ENCODE measurements at places on chromosomes 1 and 21.
A peak's percentile ranks its signal among the peaks of the same experiment; 100 is the strongest.

- no peak for DNase-seq
Observed at GRCh38 chr1:25054526-25055323, 124.6 kb upstream of the RUNX3 start.

GRCh38 chr1:186775881-186776560, 52.7 kb upstream of the PLA2G4A start:
- no peak for DNase-seq

GRCh38 chr1:10479296-10479695, 4.5 kb downstream of the PEX14 start:
- no peak for DNase-seq

DNA sequence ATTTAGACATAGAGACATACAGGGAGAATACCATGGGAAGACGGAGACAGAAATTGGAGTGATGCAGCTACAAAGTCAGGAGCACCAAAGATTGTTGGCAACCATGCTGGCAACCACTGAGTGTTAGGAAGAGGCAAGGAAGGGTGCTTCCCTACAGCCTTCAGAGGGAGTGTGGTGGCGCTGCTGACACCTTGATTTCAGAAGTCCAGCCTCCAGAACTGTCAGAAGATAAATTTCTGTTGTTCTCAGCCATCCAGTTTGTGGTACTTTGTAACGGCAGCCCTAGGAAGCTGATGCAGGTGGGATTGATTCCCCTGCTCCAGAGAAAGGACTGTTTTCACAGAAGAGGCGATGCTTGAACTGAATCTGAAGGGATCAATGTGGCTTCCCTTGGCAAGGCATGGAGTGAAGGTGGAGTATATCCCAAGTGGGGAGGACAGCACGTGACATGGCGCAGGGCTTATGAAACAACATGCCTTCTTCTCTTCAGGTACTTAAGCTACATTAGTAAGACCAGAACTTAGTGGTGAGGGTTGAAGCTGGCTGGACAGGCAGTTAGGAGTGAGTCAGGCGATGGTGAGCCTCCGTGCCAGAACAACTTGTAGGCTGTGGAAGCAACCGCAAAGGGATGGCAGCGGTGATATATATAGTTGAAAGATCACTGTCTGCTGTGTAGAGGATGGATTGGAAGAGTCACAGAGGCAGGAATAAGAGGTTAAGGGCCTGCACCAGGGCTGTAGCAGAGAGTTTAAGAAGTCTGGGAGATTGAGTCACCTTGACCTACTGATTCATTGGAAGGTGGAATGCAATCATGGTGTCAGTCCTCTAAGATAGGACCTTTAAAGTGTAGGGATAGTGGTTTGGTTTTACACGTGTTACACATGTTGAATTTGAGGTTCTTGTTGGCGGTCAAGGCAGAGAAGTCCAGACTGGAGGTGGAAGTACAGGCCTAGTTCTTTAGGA, 2.1 kb downstream of the LEPR start:
- no peak for DNase-seq

DNA sequence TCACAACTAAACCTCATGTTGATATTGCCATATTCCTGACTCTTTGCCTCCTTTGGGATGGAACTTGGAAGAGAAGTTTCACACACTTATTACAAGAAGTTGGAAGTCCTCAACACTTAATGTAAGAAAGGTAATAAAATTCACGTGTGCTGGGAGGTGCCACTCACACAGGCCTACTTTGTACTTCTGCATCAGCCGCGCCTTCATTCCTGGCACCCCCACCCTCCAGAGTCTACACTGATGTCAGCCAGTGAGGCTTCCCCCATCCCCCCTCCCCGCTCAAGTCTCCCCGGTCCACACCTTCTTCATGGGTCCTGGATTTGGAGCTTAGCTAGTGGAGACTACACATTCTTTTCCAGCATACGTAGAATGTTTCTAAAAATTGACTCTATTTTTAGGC, 24.8 kb upstream of the SLC45A1 start:
- DNase-seq, result no peak

GRCh38 chr1:194366705-194367104, 1180.3 kb upstream of the B3GALT2 start:
- no peak for DNase-seq

- DNase-seq, result no peak
Observed at GRCh38 chr1:87338566-87338965, 9.9 kb downstream of the LMO4 start.

DNA sequence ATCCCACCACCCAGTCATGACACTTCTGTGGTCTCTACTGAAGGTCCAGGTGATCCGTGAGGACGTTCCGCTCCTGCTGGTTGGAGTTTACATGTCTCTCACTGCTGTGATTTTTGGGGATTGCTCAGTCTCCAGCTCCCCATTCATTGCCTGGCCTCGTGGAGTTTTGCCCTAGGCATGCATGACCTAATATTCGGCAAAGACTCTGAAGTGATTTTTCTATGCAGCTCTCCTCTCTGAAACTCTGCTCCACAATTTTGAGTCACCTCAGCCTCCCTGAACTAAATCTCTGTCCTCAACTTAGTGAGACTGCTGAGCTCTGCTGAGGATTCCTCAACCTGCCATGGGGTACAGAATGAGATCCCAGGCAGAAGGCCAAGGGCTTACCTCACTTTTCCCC, 174.4 kb upstream of the FGGY start:
- no peak for DNase-seq

DNA sequence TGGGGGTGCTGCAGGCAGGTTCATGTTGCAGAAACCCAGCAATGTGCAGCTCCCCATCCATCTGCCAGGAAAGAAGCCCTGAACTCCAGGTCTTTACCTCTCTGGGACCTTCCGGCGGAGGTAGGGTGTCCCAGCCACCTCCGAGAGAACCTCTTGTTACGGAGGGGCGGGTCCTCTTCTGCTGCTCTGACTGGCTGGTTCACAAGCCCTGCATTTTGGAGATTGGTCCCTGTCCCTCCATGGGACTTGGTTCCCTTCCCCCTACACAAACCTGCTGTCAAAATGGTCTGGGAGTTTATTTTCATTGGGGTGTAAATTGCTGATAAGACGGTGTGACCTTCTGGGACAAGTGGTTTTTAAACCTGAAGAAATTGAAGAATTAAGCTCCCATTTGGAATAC, 8.0 kb upstream of the CELSR2 start:
- no peak for DNase-seq

DNA sequence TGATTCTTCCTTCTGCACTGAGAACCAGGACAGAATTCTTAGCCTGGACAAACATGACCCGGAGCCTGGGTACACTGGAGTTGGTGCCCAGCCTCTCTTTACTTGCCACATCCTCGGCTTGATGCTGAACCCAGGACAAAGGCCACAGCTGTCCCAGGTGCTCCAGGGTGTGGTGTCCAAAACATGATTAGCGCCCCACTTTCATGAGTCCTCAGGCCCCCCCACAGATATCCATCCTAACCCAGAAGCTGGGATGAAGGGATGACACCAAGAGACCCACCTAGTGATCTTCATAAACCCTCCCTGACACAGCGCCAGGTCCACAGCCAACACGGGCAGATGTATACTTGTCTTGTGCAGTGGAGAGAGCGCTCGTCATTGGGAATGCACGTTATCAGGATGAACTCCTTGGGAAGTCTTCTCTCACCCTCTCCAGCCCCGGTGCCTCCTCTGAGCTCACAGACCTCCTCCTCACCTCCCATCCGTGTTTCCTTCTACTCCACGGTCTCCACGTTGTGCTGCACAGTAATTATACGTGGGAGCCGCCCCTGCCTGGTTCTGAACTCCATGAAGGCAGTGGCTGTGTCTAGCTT, 3.6 kb downstream of the ABCA4 start:
- DNase-seq, result no peak

DNA sequence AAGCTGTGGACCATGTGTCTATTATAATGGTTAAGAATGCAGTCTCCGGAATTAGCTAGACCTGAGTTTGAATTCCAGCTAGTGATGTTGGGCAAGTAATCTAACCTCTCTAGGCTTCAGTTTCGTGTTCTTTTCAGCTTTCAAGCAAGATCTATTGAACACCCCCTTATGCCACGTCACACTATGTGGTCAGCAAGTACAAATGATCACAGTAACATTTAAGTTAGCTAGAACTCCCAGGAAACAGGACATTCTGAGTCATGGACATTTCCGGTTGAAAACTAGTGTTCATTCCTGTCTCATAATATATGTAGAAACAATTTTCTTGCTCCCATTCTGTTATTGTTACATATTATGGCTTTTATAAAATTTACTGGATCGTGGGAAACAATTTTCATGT, 34.0 kb upstream of the NHLH2 start:
- DNase-seq, result no peak

DNA sequence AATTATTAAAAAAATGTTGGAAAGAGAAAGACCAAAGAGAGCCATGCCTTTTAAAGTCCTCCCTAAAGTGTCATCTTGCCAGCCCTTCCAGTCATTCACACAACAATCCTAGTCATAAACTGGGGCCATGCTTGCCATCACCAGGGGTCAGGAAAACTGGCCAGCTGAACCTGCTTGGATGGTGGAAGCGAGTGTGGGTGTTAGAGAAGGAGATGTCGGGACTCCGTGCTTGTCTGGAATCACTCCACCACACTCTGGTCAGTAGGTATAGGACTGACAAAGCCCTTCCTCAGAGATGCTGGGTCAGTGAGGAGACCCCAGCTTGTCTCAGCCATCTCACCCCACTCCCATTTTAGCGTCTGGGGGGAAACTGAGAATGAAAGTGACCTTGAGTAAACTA, 3.3 kb upstream of the HAPLN2 start:
- DNase-seq, result no peak

DNA sequence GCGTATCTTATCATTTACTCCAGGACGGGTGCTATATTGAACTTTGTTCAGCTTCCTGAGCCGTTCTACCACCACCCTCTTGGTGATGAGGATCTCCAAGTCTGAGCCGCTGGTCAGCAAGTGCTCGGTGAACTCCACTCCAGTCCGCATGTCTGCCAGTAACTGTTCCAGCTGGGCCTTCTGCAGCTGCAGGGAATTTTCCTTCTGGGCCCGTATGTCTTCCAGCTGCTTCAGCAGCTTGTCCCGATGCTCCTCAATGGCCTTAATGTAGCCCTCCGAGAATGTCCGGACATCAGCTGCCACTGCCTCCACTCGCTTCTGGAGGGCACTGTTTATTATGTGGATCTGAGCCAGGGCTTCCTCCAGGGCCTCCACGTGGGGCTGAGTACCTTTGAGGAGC, 3.4 kb downstream of the TRIM45 start:
- peak; percentile 59 for DNase-seq

DNA sequence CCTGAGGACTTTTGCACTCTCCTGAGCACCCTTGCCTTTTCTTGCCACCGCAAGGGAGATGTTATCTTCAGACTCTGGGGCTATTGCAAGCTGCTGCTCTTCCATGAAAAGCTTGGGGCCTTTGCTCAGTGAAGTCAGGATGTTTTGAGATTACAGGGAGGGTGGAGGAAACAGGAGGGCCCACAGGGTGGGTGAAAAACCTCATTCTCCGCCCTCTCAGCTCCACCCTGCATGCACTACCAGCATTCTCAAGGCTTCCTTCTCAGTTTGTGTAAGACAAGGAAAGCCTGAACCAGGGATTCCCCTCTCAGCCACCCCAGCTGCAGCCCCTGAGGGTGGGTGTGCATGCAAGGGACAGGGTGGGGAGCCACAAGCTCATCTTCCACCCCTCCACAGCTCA, 25.8 kb upstream of the ZNF648 start:
- DNase-seq, result no peak

DNA sequence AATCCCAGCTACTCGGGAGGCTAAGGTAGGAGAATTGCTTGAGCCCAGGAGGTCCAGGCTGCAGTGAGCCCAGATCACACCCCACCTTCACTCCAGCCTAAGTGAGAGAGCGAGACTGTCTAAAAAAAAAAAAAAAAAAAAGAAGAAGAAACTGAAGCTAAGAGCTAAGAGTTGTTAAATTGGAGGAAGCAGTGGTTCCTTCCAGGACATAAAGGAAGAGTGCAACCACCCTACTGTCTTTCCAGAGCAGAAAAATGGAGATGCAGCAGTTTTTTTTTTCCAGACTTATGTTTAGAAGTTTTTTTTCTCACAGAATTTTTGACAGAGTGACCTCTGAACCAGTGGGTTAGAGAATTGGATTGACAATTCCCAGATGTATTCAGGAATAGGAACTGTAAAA, 88.7 kb downstream of the HLX start:
- no peak for DNase-seq

DNA sequence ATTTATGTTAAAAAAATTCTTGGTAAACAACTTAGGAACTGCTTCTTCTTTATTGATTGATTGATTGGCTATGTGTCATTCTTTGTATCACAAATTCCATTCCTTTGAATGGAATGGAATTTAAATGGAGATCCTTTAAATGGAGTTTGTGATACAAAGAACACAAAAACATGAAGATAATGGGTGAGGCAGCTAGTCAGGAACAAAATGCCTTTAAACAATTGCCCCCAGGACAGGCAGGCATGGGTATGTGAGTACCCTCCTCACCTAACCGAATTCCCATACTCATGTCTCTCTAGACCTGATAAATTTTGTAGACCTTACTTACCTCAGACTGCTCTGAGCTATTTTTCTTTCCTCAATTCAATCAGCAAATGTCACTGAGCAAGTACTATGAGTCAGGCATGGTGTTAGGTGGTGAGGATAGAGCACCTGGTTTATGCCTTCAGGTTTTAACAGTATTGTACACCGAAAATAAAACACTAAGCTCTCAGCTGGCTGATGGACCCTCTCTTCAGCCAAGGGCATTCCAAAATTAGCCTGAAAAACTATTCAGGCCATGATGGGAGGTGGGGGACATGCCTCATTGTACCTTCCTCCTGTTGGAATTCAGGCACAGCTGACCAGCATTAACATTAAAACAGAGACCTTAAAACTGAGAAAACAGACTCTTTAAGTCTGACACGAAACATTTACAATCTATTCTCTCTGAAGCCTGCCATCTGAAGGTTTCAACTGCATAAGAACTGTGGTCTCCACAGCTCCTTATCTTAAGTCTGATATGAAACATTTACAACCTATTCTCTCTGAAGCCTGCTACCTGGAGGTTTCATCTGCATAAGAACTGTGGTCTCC, 58.9 kb downstream of the OLFML3 start:
- no peak for DNase-seq

- DNase-seq, result no peak
Observed at GRCh38 chr1:55815745-55816455, 600.7 kb upstream of the USP24 start.

- DNase-seq, result no peak
Observed at GRCh38 chr1:27132147-27132546, 22.8 kb downstream of the SLC9A1 start.

DNA sequence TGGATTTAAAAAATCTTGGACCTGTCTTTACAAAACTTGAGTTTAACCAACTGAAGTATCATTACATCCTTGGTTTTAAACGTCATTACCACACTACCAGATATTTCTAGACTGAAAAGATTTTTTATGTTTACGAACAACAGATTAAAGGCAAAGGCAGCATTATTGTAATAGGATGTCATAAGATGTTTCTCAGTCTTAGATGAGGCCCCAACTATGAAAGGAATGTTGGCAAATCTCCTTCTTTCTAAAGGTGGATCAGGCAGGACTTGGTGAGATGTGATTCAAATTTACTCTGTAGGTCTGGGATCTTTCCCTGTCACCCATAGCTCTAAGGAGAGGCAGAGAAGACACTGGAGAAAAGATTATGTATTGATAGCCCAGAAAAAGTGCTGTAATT, 417.9 kb downstream of the PTBP2 start:
- DNase-seq, result no peak

GRCh38 chr1:109777980-109778625, 14.4 kb upstream of the EPS8L3 start:
- peak; percentile 8 for DNase-seq

GRCh38 chr1:156014829-156015228, 5.9 kb downstream of the SSR2 start:
- no peak for DNase-seq

Data from right hindlimb (tissue), 1 donor.